ENCODE measurements at places on chromosomes 4 and X.

- DNase-seq, result no peak
These were observed 2.7 kb downstream of the CRMP1 start for GRCh38 chr4:5890063-5890727.

GRCh38 chrX:100812216-100813158 lies 7.7 kb upstream of the CSTF2 start:
- no peak for DNase-seq

GRCh38 chr4:145315811-145316225 lies 135.4 kb upstream of the OTUD4 start:
- no peak for DNase-seq

DNA sequence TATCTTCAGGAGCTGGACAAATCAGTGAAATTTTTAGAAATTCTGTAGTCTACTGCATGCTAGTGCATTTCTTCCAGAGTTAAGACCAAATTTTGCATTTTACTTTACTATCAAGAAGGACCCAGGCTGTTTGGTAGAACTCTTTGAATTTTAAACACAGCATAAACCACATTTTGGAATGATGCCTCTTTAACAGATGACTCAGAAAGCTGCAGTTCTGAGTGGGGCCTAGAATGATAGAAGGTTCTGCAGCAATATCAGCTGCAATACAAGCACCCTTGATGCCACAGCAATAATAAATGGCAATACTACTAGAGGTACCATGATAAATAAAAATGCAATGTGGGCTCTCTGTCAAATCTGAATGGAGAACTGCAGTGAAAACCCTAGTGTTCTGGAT lies 198.7 kb downstream of the TMA16 start:
- DNase-seq, result no peak

DNA sequence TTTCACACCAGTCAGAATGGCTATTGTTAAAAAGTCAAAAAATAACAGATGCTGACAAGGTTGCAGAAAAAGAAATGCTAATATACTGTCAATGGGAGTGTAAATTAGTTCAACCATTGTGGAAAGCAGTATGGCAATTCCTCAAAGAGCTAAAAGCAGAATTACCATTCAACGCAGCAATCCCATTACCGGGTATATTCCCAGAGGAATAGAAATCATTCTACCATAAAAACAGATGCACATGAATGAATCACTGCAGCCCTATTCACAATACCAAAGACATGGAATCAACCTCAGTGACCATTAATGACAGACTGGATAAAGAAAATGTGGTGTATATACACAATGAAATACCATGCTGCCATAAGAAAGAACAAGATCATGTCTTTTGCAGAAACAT lies 243.0 kb downstream of the STPG2 start:
- DNase-seq, result no peak

- no peak for DNase-seq
These were observed 670.6 kb upstream of the ATOH1 start for GRCh38 chr4:93157986-93158385.

- DNase-seq, result no peak
These were observed 22.1 kb upstream of the HSD17B10 start for GRCh38 chrX:53456254-53456653.

DNA sequence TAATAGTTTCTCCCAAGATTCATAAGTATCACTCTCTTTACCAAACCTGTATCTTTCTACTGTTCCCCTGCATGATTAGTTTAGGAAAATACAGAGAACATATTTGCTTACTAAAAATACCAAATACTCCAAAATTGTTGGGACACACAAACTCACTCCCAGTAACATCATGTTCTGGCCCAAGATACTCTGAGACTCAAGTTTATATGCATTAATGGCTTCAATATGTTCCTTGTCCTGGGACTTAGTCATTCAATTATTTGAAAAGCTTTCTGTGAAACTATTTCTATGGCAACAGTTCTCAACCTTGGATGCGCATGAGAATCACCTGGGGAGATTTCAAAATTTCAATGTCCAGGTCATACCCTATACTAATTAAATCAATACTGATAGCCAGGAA lies 138.9 kb upstream of the PTCHD1 start:
- DNase-seq, result no peak

Data from stimulated activated CD4-positive, alpha-beta T cell treated with anti-CD3 and anti-CD28 coated beads, Interleukin-15, amount 100 ng/mL, for 1 hour (primary cell).